OCI-M1 (cell line): ENCODE measurements at places on chromosomes 13 and 19.

GRCh38 chr13:28140433-28141125 lies 2.2 kb downstream of the PAN3 start:
- DNase-seq = no peak

DNA sequence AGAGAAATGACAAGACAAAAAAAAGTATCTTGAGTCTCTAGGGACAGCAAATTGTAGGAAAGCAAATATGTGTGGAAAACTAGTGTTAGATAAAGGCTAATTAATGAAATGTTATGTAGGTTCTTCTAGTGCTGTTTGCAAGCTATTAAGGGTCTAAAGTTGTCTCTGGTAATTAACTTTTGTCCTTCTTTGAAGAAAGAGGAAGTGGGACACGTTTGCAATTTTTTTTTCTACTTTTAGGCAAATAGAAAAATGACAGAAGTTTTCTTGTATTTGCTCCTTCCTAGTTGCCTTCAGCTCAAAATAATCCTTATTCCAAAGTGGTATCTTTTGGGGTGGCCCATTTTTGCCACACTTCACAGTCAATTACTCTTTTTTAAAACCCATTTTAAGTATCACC lies 1877.7 kb upstream of the PRR20A start:
- DNase-seq = peak; percentile 65

DNA sequence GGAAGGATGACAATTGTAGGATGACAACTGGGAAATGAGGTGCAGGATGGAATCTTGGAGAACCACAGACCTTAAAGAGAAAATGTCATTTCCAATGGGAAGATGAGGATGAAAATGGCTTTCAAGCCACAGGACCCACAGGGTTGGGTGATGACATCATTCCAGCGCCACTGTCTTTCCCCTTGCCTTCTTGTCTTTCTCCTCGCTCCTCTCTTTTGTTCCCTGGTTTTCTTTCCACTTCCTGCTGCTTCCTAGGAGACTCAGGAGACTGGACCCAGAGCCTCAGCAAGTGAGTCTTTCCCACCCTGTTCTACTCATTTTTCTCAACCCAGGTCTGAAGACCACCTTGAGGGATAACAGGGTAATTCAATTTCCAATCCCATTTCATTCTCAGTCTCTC lies 548.8 kb downstream of the FGF9 start:
- DNase-seq = no peak

DNA sequence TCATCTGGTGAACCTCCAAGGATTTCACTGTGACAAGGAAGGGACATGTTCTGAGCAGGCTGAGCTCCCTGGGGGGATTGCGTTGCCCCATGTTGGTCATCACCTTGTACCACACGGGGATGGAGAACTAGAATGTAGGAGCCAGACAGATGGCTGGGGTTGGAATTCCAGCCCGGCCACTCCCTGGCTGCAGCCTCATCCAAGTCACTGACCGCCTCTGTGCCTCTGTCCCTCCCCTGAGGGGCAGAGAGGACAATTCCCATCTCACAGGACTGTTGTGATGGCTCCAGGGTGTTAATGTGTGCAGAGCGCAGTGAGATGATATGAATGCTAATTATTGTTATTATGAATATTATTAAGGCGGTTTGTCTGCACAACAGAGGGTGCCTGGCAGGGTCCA lies 24.1 kb downstream of the ADGRL1 start:
- no peak for DNase-seq

GRCh38 chr19:17419154-17419620 lies 660 bp upstream of the MVB12A start:
- DNase-seq = no peak
